Nephron progenitor cell (in vitro differentiated cells): ENCODE measurements at places on chromosomes 12 and 14.
A peak's percentile ranks its signal among the peaks of the same experiment; 100 is the strongest.

DNA sequence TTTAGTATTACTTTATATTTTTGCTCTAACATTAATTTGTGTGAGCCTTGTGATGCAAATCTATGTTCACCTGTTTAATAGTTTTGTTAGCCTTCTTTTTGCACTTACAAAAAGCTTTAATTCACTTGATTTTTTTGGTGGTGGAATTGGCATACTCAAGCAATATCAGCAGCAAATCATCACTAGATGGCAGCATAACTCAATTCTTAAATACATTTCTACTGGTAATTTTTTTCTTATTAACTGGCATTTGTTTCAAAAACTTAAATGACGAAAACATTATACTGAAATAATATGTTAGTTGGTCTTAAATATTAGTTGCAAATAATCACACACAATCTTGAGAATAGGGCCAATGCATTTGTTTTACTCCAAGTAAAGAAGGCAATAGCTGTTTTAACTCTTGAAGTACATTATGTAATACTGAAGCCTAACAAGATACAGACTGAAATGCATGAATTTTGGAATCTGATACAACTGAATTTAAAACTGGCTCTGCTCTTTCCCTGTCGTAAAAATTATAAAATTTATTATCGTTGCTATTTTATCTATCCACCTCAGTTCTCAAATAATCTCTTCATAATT lies 151.5 kb downstream of the ATXN7L3B start:
- H3K27ac ChIP-seq: no peak overlapping the region
- DNase-seq: no peak
- H3K27me3 ChIP-seq: no peaks in the 10 kb centered on the region
- peaks cover 25% of the 10 kb centered on the region for H3K4me1 ChIP-seq

DNA sequence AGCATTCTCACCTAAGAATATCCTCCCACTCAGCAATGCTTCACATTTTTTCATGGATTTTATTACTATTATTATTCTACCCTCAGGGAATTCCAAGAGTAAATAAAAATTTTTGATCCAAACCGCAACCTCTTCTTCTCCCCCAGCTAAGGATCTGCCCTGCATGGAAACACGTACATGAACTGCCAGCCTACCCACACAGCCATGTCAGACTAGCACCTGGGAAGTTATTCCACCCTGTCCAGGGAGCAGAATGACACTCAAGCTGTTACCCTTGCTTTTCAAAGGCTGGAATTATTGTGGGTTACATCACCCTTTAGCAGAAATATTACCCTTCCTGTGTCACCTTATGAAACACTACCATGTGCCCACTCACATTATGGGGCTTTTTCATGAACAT lies 227.3 kb upstream of the USP15 start:
- no peak overlapping the region for H3K4me3 ChIP-seq
- H3K27me3 ChIP-seq: peaks cover 4% of the 10 kb centered on the region
- no peak overlapping the region for H3K27ac ChIP-seq
- no peak for DNase-seq
- no peaks in the 10 kb centered on the region for H3K4me1 ChIP-seq

GRCh38 chr14:32400480-32400879 lies 71.4 kb downstream of the AKAP6 start:
- no peak overlapping the region for H3K27ac ChIP-seq
- DNase-seq: no peak
- no peaks in the 10 kb centered on the region for H3K36me3 ChIP-seq
- H3K4me1 ChIP-seq: peaks cover 19% of the 10 kb centered on the region

DNA sequence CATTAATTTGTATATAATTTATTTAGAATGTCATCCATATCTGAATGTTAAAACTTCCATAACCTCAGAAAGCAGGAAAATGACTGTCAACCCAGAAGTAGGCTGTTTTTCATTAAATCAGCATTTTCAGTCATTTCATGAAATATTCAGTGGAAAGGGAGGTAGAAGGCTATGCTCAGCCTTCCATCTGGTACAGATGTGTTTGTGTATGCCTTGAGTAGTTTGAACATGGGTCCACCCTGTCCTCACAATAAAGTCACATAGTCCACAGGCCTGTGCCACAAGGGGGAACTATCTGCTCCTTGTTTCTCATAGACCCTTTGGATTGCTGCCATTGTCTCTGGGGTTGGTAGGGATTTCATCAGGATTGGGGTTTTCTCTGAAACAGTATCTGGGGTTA lies 9.1 kb downstream of the LACRT start:
- no peak overlapping the region for H3K4me3 ChIP-seq
- peaks cover 5% of the 10 kb centered on the region for H3K4me1 ChIP-seq
- H3K27ac ChIP-seq: no peak overlapping the region
- DNase-seq: no peak
- H3K36me3 ChIP-seq: no peaks in the 10 kb centered on the region

GRCh38 chr12:14995583-14996425 lies 23.0 kb downstream of the PDE6H start:
- H3K27ac ChIP-seq: no peak overlapping the region
- H3K4me1 ChIP-seq: peaks cover 23% of the 10 kb centered on the region
- peaks cover 4% of the 10 kb centered on the region for H3K27me3 ChIP-seq
- no peaks in the 10 kb centered on the region for H3K36me3 ChIP-seq

DNA sequence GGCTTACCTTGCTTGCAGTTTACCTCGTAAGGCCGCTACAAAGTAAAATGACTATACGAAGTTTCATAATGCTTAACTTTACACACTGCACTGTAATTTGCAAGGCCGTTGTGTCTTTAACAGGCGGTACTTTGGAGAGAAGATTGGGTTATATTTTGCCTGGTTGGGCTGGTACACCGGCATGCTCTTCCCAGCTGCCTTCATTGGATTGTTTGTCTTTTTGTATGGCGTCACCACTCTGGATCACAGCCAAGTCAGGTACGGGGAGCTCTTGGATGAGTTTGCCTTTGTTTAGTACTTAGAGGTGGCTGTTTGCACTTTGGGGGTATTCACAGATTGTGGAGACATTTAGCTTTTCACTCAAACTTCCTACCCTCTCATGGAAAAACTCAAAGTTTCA lies 167.8 kb downstream of the SLC5A8 start:
- no peaks in the 10 kb centered on the region for H3K27me3 ChIP-seq
- peaks cover 5% of the 10 kb centered on the region for H3K4me1 ChIP-seq
- no peak overlapping the region for H3K4me3 ChIP-seq
- no peak for DNase-seq
- H3K27ac ChIP-seq: no peak overlapping the region

DNA sequence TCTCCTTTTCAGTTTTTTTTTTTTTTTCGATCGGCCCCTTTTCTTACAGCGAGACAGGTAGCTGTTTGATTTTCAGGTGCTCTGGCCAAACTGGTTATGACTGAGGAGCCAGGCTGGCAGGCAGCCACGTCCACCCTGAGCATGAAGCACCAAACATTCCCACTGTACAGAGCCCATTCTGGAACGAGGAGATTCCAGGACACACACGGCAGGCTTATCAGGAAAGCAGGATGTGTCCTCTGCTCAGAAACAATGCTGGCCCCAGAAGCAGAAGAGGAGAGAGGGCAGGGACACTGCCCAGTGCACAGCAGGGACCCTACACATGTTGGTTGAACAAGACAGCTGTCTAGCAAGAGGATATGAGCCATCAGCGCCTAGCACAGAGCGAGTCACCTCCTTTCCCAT lies 3.7 kb upstream of the KRT2 start:
- H3K27me3 ChIP-seq: peaks cover 22% of the 10 kb centered on the region
- H3K4me1 ChIP-seq: peaks cover 1% of the 10 kb centered on the region
- no peak for DNase-seq

GRCh38 chr12:48925304-48926011 lies at the start of gene FKBP11:
Gene FKBP11, minus strand, starts transcription at chr12:48925492. Its CDS starts 64 bp downstream, at chr12:48925428.
- H3K4me3 ChIP-seq: peak within 1 kb of the TSS; percentile 82
- peak; percentile 59 for DNase-seq
- peaks cover 11% of the 10 kb centered on the region for H3K4me1 ChIP-seq
- H3K36me3 ChIP-seq: peaks cover 65% of the 10 kb centered on the region
- H3K27ac ChIP-seq: no peak within 1 kb of the TSS
